Stimulated activated CD8-positive, alpha-beta memory T cell treated with anti-CD3 and anti-CD28 coated beads, Interleukin-15, amount 100 ng/mL, for 48 hours (primary cell): ENCODE measurements at places on chromosomes 13 and 19.
A peak's percentile ranks its signal among the peaks of the same experiment; 100 is the strongest.

- no peak for DNase-seq
These were observed 530.9 kb downstream of the MYO16 start for GRCh38 chr13:109160357-109160756.

GRCh38 chr13:41502673-41503072, 45.3 kb downstream of the RGCC start:
- DNase-seq: no peak

- no peak for DNase-seq
These were observed 49.4 kb upstream of the IPO5 start for GRCh38 chr13:97904059-97904458.

- peak; percentile 54 for DNase-seq
These were observed 14.0 kb downstream of the MOB3A start for GRCh38 chr19:2081873-2082810.

DNA sequence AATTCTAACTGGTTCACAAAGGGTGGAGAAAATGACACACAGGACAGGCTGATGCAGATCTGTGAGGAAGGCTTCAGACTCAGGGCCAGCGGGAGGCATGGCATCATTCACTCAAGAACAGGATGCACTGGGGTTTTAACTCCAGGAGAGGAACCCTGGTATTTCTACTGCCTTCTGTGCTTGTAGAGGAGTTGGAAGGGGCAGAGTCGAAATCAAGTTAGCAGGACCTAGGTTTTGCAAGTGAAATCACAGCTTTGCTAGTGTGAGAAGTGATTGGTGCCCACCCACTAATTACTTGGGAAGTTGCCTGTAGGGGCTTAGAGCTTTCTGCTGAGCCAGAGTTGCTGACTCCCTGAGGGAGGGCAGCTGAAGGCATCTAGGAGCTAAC, 92.7 kb downstream of the AKAP11 start:
- no peak for DNase-seq

DNA sequence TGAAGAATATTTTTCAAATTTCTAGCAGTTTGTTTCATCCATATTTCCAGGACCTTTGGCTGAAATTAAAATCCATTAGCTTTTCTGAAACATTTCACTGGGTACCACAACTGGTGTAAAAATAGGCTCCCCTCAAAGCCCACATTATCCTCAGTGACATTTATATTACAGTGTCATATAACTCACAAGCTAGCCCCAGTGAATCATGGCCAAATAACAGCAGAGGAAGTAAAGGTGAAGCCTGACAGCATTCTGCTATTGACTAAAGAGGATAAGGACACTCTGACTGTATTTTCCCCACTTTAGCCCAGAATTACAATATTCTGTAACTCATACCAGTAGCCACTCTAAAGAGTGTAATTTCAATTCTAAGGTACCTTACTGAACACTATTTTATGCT, 21.9 kb downstream of the KCTD12 start:
- no peak for DNase-seq

- no peak for DNase-seq
These were observed 116.4 kb downstream of the STK24 start for GRCh38 chr13:98460516-98460915.

DNA sequence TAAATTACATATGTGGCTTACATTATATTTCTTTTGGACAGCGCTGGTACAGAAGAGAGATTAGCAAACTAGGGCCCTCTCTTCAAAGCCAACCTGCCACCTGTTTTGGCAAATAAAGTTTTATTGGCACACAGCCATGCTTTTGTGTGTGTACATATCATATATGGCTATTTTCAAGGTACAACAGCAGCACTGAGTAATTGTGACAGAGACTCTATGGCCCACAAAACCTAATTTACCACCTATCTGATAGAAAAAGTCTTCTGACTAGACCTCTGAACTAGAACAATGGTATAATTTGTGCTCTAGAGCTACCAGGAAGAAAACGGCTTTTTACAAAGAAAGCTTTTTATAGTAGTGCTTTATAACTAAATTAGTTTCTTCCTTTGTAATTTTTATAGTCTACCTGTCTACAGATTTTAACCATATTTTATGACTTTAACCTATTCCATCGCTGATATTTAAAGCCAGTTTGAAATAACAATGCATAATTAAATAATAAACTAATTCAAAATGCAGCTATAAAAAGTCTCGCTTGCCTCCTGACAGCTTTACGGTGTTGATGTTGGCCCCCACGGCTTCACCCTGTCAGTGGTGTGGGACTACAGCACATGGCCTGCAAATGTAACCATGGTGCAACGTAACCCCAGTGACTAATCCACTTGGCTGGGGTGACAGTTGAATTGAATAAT, 17.7 kb upstream of the DPY19L3 start:
- DNase-seq: no peak

- no peak for DNase-seq
These were observed 16.0 kb downstream of the FXYD5 start for GRCh38 chr19:35170359-35171061.

GRCh38 chr13:95338905-95339304, 37.7 kb upstream of the ABCC4 start:
- no peak for DNase-seq

- peak; percentile 45 for DNase-seq
These were observed 16.7 kb downstream of the TSKS start for GRCh38 chr19:49746206-49746958.

DNA sequence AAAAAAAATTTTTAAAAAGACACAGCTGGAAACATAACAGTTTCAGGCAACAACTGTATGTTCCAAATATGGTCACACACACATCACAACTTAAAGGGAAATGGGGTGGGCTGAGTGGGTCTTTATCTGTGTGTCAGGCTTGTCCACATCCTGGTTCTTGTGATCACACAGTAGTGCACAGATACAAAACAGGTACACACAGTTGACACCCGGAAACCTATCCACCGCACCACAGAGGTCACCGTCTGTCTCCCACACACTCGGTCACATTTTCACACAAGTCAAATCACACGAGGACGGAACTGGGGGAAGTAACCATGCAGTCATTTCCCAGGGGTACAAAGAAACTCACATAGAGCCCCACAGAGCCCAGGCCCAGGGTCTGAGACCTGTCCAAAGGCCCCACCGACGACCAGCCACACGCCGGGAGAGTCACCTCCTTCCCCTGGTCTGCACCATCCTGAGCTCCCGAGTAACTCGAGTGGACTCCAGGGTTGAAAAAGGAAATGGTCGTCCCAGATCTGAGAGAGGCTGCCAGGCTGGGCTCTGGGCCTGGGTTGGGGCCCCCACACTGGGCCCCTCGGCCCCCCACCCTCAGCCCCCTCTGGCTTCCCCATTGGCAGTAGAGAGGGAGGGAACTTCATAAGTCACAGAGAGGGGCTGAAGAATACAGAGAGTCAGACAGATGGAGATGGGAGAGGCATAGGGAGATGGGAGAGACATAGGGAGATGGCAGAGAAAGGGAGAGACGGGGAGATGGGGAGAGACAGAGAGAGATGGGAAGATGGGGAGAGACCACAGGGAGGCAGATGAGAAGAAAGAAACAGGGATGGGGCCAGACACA, 1.3 kb upstream of the PPAN start:
- DNase-seq: peak; percentile 78

- DNase-seq: no peak
These were observed 28.8 kb upstream of the TUBGCP3 start for GRCh38 chr13:112616586-112617362.

DNA sequence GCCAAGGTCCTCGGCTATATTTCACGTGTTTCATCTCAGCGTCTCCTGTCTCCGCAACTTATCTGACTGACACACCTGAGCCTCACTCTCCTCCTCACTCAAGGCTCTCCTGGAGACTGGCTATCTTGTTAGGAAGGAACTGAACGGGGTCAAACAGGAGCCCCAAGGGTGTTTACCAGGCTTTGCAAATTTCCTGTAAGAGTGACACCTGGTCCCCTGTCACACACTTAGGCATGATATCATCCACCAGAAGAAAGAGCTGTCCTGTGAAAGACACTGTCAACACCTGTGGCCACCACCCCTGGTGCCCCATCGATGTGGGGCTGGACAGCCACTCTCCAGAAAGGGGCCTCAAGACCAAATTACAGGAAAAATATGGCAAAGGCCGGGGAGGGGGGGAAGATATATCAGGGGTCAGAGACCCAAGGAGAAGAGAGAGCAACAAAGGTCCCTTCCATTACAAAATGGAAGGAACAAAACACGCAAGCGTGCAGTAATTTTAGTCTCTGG, 2.9 kb downstream of the CD70 start:
- DNase-seq: no peak

- DNase-seq: no peak
These were observed 531.3 kb downstream of the RFC3 start for GRCh38 chr13:34349091-34349722.

DNA sequence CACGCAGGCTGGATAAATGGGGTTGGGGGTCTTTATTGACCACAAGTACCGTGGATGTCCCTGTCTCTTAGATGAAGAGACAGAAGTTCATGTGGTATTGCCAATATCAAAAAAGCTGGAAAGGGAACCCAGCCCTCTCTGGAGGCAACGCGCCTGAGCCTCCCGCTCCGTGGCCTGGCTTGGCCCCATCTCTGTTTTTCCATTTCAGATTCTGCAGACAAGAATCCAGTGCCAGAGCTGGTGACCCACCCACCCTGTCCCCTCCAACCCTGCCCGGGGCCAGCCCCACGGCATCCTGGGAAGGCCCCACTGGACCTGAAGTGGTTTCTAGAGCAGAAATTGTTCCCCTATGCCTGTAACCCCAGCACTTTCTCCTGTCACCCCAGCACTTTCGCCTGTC, 57.7 kb downstream of the PTPRS start:
- DNase-seq: no peak

GRCh38 chr19:41424335-41425173, 2.6 kb downstream of the B3GNT8 start:
- no peak for DNase-seq

DNA sequence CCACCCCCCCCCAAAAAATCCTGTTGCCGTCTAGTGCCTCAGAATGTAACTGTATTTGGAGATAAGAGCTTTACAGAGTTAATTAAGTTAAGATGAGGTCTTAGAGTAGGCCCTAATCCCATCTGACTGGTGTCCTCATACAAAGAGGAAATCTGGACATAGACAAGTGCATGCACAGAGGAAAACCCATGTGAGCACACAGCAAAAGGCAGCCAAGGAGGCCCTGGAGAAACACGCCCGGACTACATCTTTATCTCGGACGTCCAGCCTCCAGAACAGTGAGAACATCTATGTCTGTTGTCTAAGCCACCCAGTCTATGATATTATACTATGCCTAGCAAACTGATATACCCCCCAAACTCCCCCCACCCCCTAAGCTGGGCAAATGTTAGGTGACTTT, 193.8 kb downstream of the KATNAL1 start:
- no peak for DNase-seq

DNA sequence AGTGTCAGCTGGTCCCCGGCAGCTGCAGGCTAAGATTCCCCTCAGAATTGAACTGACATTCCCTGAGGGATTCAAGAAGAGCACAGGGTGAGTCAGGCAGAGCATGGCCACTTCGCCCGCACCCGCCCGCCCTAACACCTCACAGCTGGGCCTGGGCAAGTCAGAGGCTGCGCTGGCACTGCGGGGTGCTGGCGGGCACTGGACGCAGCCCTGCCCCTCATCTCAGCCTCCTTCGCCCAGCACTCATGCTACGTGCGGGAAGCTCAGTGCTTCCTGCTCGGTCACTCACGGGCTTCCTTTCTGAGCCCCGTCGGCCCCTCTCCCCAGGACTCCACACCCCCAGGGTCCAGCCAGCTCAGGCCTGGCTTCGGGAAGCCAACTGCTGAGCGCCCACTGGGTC, 56.9 kb downstream of the MLLT1 start:
- DNase-seq: no peak

GRCh38 chr19:2969104-2969504, 8.3 kb upstream of the TLE6 start:
- no peak for DNase-seq

DNA sequence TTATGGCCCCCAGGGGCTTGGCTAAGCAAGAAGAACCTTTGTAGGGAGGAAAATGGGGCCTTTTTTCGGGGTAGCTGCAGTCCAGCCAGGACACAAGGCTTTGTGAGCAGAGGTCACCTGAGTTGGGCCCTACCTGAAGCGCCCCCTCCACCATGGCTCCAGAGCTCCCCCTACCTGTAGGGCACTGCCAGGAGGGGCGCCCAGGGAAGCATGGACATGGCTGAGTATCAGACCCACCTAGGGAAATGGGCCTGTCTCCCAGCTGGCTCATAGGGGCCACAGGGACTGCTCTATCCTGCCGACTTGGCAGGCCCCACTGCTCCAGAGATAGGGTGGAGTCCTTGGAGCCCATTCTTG, 9.0 kb upstream of the CEBPA start:
- no peak for DNase-seq

DNA sequence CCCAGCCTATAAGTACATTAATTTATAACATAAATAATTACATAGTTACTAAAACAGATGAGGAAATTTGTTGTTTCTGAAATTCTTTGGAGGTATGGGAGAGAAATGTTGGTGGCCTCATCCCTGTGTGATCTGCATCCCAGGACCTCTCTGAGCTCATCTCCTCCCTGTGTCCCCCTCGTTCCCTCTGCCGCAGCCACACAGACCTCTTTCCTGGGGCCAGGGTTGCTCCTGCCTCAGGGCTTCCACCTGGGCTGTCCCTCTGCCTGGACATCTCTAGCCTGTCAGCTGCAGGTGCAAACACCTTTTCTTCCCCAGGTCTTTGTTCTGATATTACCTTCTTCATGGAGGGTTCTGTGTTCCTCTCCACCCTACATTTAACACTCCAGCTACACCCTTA, 3.9 kb downstream of the ZNF766 start:
- DNase-seq: no peak

- DNase-seq: no peak
These were observed 36.8 kb upstream of the TPM4 start for GRCh38 chr19:16039545-16039944.

DNA sequence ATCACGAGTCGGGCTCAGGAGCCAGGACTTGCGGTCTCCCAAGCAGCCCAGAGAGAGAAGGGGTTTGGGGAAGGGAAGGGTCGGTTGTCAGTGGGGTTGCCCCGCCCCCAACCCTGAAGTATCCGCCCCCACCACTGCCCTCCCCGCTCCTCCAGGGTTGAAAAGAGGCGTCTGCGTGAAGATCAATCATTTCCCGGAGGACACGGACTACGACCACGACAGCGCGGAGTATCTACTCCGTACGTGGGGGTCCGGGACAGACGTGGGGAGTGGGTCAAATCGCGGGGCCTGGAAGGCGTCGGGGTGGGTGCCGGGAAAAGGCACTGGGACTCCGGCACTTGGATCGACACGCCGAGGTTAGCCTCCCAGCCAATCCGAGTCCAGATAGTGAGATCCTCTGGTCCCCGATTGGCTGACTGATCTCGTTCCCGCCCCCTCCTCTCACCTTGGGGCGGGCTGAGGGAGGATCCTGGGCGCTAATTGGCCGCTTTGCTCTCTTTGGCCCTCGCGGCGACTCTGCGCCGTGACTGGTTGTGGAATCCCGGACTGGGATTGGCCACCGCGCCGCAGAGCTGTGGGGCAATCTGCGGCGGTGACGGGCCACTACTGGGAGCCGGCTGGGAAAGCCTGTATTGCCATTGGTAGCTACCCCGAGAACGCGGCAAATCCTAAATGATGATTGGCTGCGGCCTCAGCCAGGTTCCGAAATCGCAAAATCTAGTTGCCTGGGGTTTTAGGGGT, 13.3 kb upstream of the CACNG6 start:
- DNase-seq: peak; percentile 40

GRCh38 chr19:4369109-4369887, 25.9 kb downstream of the MPND start:
- DNase-seq: peak; percentile 71
